CD8-positive, alpha-beta memory T cell (primary cell): ENCODE measurements at places on chromosomes 2 and 18.

GRCh38 chr2:195450552-195451113, 206.4 kb upstream of the SLC39A10 start:
- DNase-seq = no peak

GRCh38 chr2:226447338-226448300, 352.0 kb downstream of the IRS1 start:
- DNase-seq = no peak

GRCh38 chr18:37341473-37342086, 224.0 kb downstream of the CELF4 start:
- DNase-seq = no peak

GRCh38 chr2:10561288-10562035, 113.3 kb upstream of the ODC1 start:
- no peak for DNase-seq

GRCh38 chr2:133884739-133885381, 316.6 kb upstream of the NCKAP5 start:
- no peak for DNase-seq

GRCh38 chr2:70411483-70412125, 109.7 kb upstream of the FAM136A start:
- no peak for DNase-seq

DNA sequence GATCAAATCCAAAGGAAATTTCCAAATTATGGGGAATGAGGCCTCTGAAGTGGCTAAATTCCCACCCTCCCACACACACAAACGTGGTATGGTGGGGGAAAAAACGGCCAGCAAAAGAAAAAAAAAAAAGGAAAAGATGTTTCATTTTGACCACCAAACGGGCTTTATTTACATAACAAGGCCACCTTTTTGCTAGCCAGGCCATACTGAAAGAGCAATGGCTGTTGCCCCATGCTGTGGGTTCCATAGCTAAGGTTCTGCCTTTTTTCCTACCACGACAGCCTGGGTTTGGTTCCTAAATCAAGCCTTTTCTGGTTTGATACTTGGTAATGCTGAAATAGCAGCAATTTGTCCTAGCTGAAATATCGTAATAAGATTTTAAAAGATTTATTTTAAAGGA, 14.0 kb upstream of the IL1B start:
- no peak for DNase-seq

GRCh38 chr2:232315049-232315922, 63.3 kb upstream of the ALPP start:
- DNase-seq = peak; percentile 81

GRCh38 chr2:173958198-173958846, 6.9 kb downstream of the SP3 start:
- no peak for DNase-seq

- no peak for DNase-seq
These were observed 156.0 kb downstream of the GBX2 start for GRCh38 chr2:236012155-236012554.

GRCh38 chr2:133497270-133497893, 70.9 kb downstream of the NCKAP5 start:
- no peak for DNase-seq

GRCh38 chr2:215835657-215836056, 177.7 kb downstream of the MREG start:
- no peak for DNase-seq

GRCh38 chr2:48792030-48792429, 36.5 kb upstream of the LHCGR start:
- DNase-seq = no peak

DNA sequence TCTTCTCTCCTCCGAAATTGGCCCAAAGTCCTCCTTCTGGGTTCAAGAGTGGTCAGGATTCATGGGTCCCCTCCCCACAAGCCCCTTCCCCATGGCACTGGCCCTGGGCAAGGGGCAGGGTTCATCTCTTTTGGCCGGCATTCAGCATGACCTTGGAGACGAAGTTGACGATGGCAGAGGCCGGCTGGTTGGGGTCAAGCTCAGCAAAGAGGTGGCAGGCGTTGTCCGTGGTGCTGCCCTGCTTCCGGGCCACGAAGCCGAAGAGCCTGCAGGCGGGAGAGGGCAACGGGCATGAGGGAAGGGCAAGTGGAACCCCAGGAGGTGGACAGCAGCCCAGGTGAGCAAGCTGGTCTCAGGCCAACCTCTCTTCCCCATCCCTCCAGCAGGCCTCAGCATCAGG, 198.5 kb downstream of the TNS1 start:
- no peak for DNase-seq
